ENCODE measurements at places on chromosomes 2 and 18. TPM values are rescaled to one million over a fixed set of nuclear protein-coding genes. Genes with fewer than 3 reads are reported as not detected.
A peak's percentile ranks its signal among the peaks of the same experiment; 100 is the strongest.

GRCh38 chr2:240637901-240638345 is 12.6 kb downstream of the GPR35 start:
- no peak overlapping the region for H3K27ac ChIP-seq
- H3K36me3 ChIP-seq, result no peaks in the 10 kb centered on the region
- H3K4me3 ChIP-seq, result no peak overlapping the region
- no peaks in the 10 kb centered on the region for H3K4me1 ChIP-seq
- DNase-seq, result no peak
- H3K27me3 ChIP-seq, result 0 out of 2 replicates have a peak, but pooled peaks cover 11% of the 10 kb centered on the region

DNA sequence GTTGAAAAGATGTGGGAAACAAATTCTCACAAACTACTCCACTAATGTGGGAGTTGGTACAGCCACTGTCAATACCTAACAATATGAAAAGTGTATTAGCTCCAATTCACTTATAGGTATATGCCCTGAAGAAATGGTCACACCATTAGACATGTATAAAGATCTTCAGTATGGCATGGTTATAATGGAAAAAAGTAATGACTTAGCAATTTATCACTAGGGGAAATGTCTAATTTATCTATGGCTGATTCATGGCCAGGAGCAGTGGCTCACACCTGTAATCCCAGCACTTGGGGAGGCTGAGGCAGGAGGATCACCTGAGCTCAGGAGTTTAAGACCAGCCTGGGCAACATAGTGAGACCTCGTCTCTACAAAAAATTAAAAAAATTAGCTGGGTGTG is 52.5 kb downstream of the UGP2 start:
- DNase-seq, result no peak
- H3K36me3 ChIP-seq, result peaks cover 24% of the 10 kb centered on the region
- H3K27me3 ChIP-seq, result no peaks in the 10 kb centered on the region
- no peak overlapping the region for H3K27ac ChIP-seq

DNA sequence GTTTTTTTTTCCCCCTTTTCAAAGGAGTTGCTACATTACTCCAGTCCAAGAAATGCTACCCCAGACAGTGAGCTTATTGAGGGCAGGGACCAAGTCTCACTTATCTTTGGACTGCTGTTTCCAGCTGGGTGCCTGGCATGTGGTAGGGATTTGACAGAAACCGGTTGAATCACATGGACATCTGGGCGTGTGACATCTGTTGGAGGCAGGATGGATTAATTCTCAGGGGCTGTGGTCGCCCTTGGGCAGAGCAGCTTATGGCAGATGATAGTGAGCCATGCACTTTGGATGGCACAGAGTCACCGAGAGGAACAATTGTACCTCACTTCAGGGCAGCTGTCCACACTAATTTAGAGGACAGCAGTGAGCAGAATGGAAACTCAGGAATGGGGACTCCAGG is 254.6 kb upstream of the ID2 start:
- H3K4me1 ChIP-seq, result no peaks in the 10 kb centered on the region
- no peaks in the 10 kb centered on the region for H3K27me3 ChIP-seq
- DNase-seq, result no peak
- H3K36me3 ChIP-seq, result no peaks in the 10 kb centered on the region
- H3K27ac ChIP-seq, result no peak overlapping the region

DNA sequence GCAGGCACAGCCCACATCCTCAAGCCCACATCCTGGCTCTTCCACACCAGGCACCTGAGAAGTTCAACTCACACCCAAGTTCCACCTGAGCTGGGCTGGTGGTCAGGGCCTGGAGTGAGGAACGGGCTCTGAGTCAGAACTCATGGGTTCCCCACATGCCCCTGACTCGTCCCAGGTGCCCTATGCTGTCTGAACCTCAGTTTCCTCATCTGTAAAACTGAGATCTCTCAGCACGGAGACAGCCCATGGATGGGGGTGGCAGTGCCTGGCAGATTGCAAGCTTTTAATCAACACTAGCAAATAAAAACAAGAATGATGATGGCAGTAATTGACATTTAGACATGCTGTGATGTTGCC is 307.8 kb downstream of the NDUFA10 start:
- H3K27ac ChIP-seq, result no peak overlapping the region
- no peak for DNase-seq
- H3K4me1 ChIP-seq, result no peaks in the 10 kb centered on the region
- H3K36me3 ChIP-seq, result no peaks in the 10 kb centered on the region
- H3K4me3 ChIP-seq, result no peak overlapping the region
- H3K27me3 ChIP-seq, result peaks cover 30% of the 10 kb centered on the region

- H3K36me3 ChIP-seq, result peaks cover 7% of the 10 kb centered on the region
- H3K27me3 ChIP-seq, result no peaks in the 10 kb centered on the region
- DNase-seq, result peak; percentile 43
- H3K4me3 ChIP-seq, result no peak overlapping the region
Observed at GRCh38 chr2:44389895-44390294, 28.1 kb downstream of the CAMKMT start.

- no peak overlapping the region for H3K4me3 ChIP-seq
- no peaks in the 10 kb centered on the region for H3K4me1 ChIP-seq
- DNase-seq, result no peak
- no peaks in the 10 kb centered on the region for H3K27me3 ChIP-seq
- no peak overlapping the region for H3K27ac ChIP-seq
- no peaks in the 10 kb centered on the region for H3K36me3 ChIP-seq
Observed at GRCh38 chr2:145846982-145847381, 1327.1 kb upstream of the ZEB2 start.

- no peak overlapping the region for H3K4me3 ChIP-seq
- no peak overlapping the region for H3K27ac ChIP-seq
- no peak for DNase-seq
- H3K36me3 ChIP-seq, result no peaks in the 10 kb centered on the region
- H3K4me1 ChIP-seq, result no peaks in the 10 kb centered on the region
- peaks cover 27% of the 10 kb centered on the region for H3K27me3 ChIP-seq
Observed at GRCh38 chr2:417006-417405, 129.1 kb upstream of the ALKAL2 start.

- DNase-seq, result no peak
- no peak overlapping the region for H3K27ac ChIP-seq
- peaks cover 13% of the 10 kb centered on the region for H3K4me1 ChIP-seq
Observed at GRCh38 chr18:9494778-9495331, 19.5 kb downstream of the RALBP1 start.

- peaks cover 11% of the 10 kb centered on the region for H3K4me1 ChIP-seq
- no peaks in the 10 kb centered on the region for H3K36me3 ChIP-seq
- no peak overlapping the region for H3K27ac ChIP-seq
- peak; percentile 59 for DNase-seq
- H3K27me3 ChIP-seq, result no peaks in the 10 kb centered on the region
- no peak overlapping the region for H3K4me3 ChIP-seq
Observed at GRCh38 chr2:62787386-62787785, 81.9 kb downstream of the EHBP1 start.

DNA sequence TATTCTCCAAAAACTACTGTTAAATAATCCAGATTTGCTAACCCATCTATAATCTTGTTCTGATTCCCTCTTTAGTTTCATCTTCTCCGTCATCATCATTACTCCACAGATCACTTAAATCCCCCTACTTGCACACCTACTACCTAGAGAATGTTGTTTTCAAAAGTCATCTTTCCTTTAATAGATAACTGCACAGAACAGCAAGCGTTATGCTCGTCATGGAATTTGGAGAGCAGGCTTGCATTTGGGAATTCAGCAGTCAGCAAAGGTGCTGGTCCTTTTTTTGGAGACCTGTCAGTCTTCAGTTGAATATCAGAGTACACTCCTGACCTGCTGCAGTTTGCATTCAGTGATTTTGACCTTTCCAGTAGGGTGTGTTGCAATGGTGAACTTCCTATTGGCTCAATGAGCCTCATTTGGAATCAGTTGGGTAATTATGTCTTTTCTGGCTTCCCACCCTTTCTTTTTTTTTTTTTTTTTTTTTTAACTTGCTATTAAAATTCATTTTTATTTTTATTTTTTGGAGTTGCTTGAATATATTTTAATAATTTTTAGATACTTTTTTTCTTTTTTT is 110.6 kb downstream of the HNRNPLL start:
- no peaks in the 10 kb centered on the region for H3K36me3 ChIP-seq
- H3K4me1 ChIP-seq, result no peaks in the 10 kb centered on the region
- no peaks in the 10 kb centered on the region for H3K27me3 ChIP-seq
- H3K4me3 ChIP-seq, result no peak overlapping the region
- no peak for DNase-seq

GRCh38 chr2:70202236-70202806 is 11.5 kb upstream of the C2orf42 start:
- H3K4me1 ChIP-seq, result no peaks in the 10 kb centered on the region
- H3K27ac ChIP-seq, result no peak overlapping the region
- no peaks in the 10 kb centered on the region for H3K36me3 ChIP-seq
- H3K4me3 ChIP-seq, result no peak overlapping the region
- peak; percentile 13 for DNase-seq

- no peaks in the 10 kb centered on the region for H3K36me3 ChIP-seq
- H3K27ac ChIP-seq, result no peak overlapping the region
- no peak for DNase-seq
- H3K27me3 ChIP-seq, result no peaks in the 10 kb centered on the region
- no peaks in the 10 kb centered on the region for H3K4me1 ChIP-seq
- no peak overlapping the region for H3K4me3 ChIP-seq
Observed at GRCh38 chr2:112474844-112475486, 7.0 kb upstream of the TTL start.

DNA sequence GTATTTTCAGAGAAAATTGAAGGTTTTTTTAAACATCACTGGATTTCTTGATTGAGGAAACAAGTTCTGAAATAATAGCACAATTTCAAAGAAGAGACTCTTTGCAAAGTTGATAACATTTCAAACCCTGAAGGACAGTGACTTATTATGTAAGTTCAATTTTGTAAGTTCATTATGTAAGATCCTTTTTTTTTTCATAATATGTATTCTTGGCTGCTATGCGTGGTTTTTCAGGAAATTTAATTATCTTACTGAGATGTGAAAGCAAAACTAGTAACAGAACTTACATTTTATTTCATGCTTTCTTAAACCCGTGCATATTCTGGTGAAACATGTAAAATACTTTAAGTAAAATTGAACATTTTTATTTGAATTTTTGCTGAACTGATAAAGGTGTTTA is 65.4 kb downstream of the RIF1 start:
- 0 out of 2 replicates have a peak, but pooled peaks cover 3% of the 10 kb centered on the region for H3K4me1 ChIP-seq
- no peak overlapping the region for H3K27ac ChIP-seq
- H3K27me3 ChIP-seq, result no peaks in the 10 kb centered on the region
- DNase-seq, result no peak
- peaks cover 63% of the 10 kb centered on the region for H3K36me3 ChIP-seq
- H3K4me3 ChIP-seq, result no peak overlapping the region

- H3K27ac ChIP-seq, result no peak overlapping the region
- H3K27me3 ChIP-seq, result no peaks in the 10 kb centered on the region
- peak; percentile 85 for DNase-seq
- no peaks in the 10 kb centered on the region for H3K36me3 ChIP-seq
- H3K4me3 ChIP-seq, result 0 out of 2 replicates have a peak overlapping the region, but pooled peaks have one; percentile 78
Observed at GRCh38 chr18:12659904-12660605, 2.1 kb upstream of the SPIRE1 start.

GRCh38 chr2:33391529-33392255 is 84.8 kb upstream of the RASGRP3 start:
- H3K27me3 ChIP-seq, result no peaks in the 10 kb centered on the region
- no peak overlapping the region for H3K27ac ChIP-seq
- no peak overlapping the region for H3K4me3 ChIP-seq

GRCh38 chr2:184119989-184120800 is 478.1 kb upstream of the ZNF804A start:
- no peak overlapping the region for H3K4me3 ChIP-seq
- H3K27me3 ChIP-seq, result no peaks in the 10 kb centered on the region
- no peak for DNase-seq
- no peaks in the 10 kb centered on the region for H3K36me3 ChIP-seq

DNA sequence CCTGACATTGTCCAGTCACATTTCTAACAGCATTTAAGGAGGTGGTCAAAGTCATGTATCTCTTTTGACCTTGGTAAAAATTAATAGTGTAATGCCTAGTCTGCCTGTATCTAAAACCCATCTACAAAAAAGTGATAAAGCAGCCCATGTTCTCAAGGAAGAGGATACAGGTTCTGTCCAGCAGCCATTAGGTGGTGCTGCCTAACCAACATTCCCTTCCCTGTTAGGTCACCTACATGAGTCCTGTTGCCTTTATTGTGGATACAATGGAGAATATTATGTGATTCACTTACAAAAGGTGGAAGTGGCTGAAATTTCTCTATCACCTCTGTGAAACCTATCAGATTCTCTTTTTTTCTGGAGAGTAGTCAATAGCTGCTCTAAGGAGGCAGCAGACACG is 52.5 kb downstream of the AQP4 start:
- H3K4me1 ChIP-seq, result no peaks in the 10 kb centered on the region
- no peaks in the 10 kb centered on the region for H3K36me3 ChIP-seq
- no peak overlapping the region for H3K27ac ChIP-seq
- no peak overlapping the region for H3K4me3 ChIP-seq
- DNase-seq, result peak; percentile 58

- H3K4me1 ChIP-seq, result no peaks in the 10 kb centered on the region
- no peaks in the 10 kb centered on the region for H3K36me3 ChIP-seq
- H3K27me3 ChIP-seq, result no peaks in the 10 kb centered on the region
- DNase-seq, result no peak
- H3K4me3 ChIP-seq, result no peak overlapping the region
- no peak overlapping the region for H3K27ac ChIP-seq
Observed at GRCh38 chr2:123165616-123166015, 859.5 kb upstream of the CNTNAP5 start.

GRCh38 chr2:161976917-161977316 is 97.1 kb downstream of the DPP4 start:
- no peak overlapping the region for H3K27ac ChIP-seq
- no peaks in the 10 kb centered on the region for H3K27me3 ChIP-seq
- H3K36me3 ChIP-seq, result no peaks in the 10 kb centered on the region

GRCh38 chr18:12747530-12748315 is 44.9 kb downstream of the PSMG2 start:
- no peak for DNase-seq
- no peak overlapping the region for H3K27ac ChIP-seq
- H3K4me1 ChIP-seq, result peaks cover 6% of the 10 kb centered on the region
- H3K36me3 ChIP-seq, result no peaks in the 10 kb centered on the region
- no peak overlapping the region for H3K4me3 ChIP-seq
- no peaks in the 10 kb centered on the region for H3K27me3 ChIP-seq

The PROKR1 gene
- total RNA-seq, result 0.12 TPM

The MGAT4A gene
- 1.7 TPM for total RNA-seq

The SPHKAP gene
- total RNA-seq, result not detected

The TRIM43 gene
- total RNA-seq, result not detected

The EMILIN1 gene
- 0.69 TPM for total RNA-seq

The ANKRD30B gene
- 0.51 TPM for total RNA-seq

The LIPG gene
- 9.1 TPM for total RNA-seq

The AMER3 gene
- not detected for total RNA-seq

The GBX2 gene
- total RNA-seq, result 30.5 TPM

The CXXC1 gene
- total RNA-seq, result 25.4 TPM

The VWA3B gene
- total RNA-seq, result not detected

The DSG1 gene
- total RNA-seq, result not detected
